ENCODE measurements at places on chromosomes 6 and 20.

GRCh38 chr6:20404641-20405032 is 3.0 kb downstream of the E2F3 start:
- DNase-seq: peak; percentile 70

DNA sequence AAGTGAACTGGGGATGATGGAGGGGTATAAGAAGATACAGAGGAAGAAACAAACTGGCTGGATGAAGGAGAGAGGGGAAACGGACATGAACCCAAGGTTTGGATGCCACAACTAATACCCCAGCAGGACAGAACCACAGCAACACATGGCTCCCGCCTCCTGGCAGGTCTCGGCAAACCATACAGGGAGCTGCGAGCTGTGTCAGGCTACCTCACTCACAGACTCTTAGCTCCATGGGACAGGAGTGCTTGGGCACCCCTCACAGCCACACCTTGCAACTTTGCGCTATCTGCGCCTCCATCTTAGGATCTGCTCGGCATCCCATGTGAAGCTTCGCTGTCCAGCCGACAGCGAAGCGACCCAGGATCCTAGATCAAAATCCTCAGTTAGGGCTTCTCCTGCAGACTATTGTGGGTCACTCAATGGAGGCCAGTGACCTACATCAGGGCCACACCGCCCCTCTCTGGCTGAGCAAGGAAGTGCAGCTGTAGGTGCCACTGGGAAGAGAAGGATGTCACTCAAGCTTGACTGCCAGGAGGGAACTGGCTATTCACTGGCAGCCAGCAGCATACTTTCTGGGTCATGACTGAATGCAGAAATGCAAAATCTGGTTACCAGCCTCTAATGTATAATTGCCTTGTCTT is 174.4 kb upstream of the RIN2 start:
- peak; percentile 73 for DNase-seq

DNA sequence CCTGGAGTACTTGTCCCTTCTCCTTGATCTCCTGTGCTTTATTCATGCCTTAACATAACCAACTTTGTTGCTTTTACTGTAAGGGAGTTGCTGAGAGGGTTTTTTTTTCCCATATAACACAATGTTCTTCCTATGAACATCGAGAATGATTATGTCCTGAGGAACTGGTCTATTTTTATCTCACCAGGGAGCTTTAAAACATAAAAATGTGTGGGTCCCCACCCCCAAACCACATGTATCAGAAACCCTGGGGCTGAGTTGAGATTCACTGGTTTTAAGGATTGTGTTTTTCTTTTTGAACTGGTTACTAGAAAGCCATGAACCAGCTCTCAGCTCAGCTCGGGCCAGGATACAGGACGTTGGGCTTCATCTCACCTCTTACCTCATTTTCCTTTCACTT is 118.5 kb upstream of the JAG1 start:
- no peak for DNase-seq

GRCh38 chr6:158442306-158442705 is 117.6 kb upstream of the TMEM181 start:
- DNase-seq: no peak

DNA sequence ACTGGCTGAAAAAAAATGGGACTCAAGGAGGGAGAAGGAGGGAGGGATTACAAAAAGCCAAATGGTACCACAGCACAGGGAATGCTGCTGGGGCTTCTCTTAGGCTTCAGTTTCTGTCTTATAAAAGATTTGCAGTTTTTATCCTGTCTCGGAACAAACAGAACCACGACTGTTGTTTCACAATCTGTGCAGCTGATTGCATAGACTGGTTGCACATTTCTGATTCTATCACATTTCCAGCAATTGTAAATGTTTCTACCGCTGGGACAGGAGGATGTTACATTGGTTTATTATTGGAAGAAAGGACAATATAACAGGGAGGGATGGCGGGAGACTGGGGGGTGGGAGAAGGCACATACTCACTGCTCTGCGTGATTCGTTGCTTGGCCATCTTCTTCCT is 73.5 kb upstream of the ARID1B start:
- DNase-seq: no peak

DNA sequence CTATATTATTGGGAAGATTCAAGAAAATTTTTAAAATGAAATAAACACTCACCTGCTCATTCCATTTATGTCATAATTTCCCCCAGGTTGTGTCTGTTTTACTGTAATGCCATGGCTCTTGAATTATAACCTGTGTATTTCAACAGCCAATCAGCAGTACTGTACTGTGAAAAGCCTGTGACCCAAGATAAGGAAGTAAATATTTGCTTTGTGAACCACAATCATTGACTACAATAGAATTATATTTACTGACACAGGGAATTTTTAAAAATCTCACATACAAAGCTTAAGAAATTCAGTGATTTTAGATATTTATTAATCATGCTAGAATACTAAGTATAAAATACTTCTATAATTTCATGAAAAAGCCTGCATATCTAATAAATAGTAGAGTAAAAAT is 6.0 kb downstream of the RGS17 start:
- DNase-seq: peak; percentile 24

- DNase-seq: no peak
These were observed 101.4 kb downstream of the CDH4 start for GRCh38 chr20:61353261-61354000.

GRCh38 chr6:89260310-89260709 is 43.2 kb upstream of the GABRR1 start:
- DNase-seq: no peak

DNA sequence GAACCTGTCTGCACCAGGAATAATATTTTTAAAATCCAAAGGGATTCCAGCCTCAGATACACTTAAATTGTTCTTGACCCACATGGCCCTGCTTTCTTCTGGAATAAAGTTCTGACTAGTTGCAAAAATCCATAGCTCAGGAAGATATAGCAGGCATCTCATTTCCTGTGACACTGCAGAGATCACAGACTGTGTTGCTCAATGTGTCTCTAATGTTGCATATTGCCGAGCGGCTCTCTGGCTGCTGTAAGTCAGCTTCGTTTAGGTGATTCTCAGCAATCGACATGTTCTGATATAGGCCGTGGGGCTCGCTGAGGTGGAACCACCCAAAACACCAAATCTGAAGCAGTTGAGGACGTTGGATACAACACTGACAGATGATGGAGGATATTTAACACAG is 498.3 kb upstream of the AGPAT4 start:
- no peak for DNase-seq

DNA sequence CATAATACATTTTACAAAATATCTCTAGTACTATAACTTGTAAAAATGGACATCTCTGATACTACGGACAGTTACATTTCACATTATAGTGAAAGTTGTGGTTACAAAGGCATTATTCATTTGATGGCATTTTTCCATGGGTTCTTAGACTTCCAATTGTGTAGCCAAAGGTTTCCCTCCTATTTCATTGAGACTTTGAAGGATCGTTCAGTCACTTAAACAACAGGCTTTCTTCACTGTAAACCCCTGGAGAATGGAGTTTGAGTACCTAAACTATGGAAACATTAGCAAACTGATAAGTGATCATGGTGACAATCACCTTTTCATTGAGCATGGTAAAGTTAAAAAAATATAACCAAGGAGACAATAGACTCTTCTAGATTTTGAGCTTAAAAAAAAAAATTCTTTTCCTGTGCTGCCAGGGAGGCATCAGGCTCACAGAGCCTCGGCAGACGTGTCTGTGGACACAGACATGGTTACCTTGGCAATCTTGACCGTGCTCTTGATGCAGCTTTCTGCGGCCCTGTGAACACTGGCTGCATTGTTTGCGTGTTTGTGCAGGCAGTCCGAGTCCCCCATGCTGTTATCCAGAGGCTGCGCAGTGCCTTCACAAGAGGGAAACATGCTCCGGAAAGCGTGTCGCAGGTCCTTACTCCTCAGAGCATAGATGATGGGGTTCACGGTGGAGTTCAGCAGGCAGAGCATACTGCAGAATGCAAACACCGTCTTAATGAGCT is 22.6 kb downstream of the CNR1 start:
- DNase-seq: no peak

DNA sequence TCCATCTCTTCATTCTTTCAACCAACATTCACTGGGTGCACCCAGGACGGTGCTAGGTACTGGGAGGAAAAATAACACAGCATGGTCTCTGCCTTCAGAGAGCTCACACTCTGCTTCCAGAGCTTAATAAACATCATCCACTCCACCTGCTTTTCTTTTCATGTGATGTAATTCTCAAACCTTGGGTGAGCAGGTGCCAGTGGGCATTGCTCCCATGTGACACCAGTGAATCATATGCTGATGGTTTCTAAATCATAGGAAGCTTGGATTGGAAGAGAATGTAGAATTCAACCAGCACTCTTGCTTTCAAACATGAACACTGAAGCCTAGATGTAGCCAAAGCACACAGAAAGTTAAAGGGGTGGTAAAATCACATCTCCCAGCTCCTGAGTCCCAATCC is 189.8 kb downstream of the FOXA2 start:
- no peak for DNase-seq

DNA sequence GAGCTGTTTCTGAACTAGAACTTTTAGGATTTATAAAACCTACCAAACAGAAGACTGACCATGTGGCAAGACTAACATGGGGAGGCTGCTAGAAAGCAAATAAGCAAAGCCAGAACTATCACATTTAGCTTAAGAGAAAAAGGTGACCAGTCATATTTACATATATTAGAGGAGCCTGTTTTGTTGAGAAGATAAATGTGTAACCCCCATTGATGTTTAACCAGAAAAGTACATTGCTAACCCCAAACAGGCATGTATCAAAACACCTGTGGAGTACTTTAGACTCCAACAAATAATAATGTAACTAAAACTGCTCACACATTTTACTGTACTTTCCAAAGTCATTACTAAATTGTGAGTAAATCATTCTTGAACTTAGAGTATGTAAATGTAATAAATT is 35.0 kb downstream of the AKIRIN2 start:
- no peak for DNase-seq

GRCh38 chr20:54572665-54573435 is 97.5 kb downstream of the DOK5 start:
- no peak for DNase-seq

DNA sequence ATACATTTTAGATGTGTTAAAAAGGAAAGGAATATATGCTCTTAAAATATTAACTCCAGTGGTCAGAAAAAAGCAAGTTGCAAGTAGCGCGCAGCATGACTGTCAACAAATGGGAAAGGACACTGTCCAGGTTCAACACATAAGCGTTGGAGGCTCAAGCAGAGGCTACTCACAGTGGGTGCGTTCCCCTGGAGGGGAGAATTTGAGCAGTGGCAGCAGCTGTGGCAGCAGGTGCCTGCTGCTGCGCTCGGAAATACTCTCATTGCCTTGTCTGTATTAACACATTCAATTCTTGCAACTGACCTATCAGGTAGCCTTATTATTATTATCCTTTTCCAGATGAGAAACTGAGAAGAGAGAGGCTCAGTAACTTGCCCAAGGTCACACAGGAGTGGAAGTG is 21.9 kb upstream of the CCN6 start:
- no peak for DNase-seq

DNA sequence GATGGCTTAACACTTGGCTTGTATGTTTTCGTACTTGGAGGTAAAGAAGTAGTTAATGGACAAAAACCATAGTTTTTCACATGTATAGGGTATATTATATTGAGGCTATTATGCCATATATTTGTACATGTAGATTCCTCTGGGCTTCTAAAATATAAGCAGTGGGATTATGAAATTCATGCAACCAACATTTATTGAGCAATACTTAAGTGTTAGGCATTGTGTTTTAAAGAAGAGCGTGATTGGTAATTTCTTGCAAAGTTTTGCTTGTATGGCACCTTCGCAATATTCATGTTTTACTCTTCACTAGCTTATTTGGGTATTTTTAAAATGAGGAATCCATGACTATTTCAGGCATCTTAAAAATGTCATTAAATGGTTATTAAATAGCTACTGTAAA is 2.5 kb downstream of the TULP4 start:
- DNase-seq: no peak

GRCh38 chr6:4018171-4018923 is 60.6 kb downstream of the FAM217A start:
- DNase-seq: peak; percentile 83

DNA sequence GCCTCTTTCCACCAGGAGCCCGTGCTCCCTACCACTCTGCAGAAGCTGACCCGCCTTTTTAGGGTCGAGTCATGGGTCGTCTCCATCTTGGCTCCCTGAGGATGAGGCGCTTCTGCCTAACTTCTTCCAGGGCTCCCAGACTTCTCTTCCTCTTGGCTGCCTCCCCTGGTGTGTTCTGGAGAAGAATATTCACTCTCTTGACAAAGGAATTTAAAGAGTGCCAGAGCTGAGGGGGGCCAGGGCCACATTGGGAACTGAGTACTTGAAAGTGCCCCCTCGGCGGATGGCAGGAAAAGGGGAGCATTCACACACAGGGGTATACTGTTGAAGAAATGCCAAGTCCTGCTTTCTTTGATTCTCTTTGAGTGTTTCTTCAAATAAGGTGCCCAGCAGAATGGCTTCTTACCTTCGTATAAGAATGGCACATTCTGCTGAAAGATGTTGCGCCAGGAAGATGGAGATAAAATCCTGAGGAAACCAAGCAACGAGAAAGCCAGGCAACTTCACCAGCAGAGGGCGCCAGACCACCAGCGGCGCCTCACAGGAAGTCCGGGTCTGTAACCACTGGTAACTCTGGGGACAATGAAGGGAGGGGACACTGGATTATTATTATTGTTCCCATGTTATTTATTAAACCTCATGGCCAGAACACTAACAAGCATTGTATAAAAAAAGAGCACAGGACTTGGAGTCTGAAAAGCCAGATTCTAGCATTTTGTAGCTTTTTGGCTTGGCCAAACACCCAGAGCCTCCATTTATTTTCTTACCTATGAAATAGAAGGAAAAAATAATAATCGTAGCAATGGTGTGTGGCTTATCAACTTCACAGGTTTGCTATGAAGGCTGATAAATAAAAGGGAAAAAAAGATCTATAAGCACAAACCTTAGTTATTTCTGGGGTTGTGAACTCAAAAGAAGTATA is 176.7 kb downstream of the HACE1 start:
- DNase-seq: peak; percentile 41

DNA sequence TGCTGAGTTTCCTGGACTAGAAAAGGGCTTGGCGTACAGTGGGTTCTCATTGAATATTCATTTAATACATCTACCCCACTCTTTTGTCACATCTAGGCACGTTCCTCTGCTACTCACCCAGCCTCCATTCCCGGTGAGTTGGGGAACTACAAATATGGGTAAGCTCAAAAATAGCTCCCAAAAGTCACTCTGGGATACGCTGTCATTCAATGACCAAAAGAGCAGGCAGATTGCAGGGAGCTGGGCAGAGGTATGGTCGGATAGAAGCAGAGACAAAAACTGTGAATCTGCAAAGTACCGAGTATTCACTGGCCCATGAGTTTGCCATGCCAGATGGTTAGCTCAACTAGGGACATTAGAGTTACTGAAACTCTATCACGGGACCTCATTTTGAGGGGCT is 103.9 kb upstream of the SASH1 start:
- no peak for DNase-seq

Data from NCI-H1092 treated with DMSO at 0.1 percent for 48 hours (cell line).